Stimulated activated CD8-positive, alpha-beta memory T cell treated with anti-CD3 and anti-CD28 coated beads, Interleukin-7, amount 100 ng/mL, for 1 hour (primary cell): ENCODE measurements at places on chromosomes 3 and 15.

DNA sequence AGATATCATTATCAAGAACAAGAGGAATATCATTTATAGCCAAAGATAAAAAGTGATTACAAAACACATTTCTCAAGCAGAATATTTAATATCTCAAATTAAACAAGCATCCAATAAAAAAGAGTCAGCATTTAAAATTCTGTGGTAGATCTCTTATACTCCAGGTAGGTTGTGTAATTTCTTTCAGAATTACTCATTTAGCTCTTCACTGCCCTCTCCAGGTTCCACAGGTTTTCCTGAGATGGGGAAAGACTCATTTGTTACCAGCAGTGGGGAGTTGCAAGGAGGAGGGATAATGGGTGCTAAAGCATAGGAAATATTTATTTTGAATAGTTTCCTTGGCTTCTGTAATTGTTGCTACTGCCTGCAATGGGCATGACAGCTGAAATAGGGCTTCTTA lies 83.1 kb upstream of the RASGRP1 start:
- DNase-seq = no peak

DNA sequence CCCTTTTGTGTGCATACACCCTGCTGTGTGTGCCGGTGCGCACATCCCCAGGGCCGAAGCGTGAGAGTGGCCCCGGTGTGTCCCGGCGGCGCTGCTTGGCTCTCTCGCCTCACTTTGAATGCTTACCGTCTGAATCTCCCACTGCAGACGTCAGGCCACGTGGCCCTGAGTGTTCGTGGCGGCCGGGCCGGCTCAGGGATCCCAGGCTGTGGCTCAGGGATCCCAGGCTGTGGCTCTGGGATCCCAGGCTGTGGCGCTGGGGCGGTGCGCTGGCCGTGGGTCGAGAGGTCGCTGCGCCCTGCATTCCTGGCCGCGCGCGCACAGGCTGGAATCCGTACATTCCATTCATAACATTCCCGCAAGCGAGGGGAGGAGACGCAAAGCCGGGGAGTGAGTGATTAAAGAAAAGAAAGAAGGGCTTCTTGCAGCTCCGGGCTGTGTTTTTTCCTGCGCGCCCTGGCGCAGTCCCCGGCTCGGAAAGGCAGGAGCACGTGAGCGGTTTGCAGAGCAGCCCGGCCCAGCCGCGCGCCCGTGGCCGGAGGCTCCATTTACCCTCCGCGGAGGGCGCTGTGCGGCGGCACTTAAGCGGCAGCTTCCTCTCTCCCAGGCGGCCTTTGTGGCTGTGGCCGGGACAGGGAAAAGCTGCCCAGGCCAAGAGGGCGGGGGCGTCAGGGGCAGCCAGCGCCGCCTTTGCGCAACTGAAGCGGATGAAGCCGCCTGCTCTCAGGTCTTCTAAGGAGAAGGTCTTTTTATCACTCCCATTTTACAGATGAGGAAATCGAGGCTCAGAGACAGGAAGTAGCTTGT lies 87.0 kb upstream of the ALDH1L1 start:
- no peak for DNase-seq

DNA sequence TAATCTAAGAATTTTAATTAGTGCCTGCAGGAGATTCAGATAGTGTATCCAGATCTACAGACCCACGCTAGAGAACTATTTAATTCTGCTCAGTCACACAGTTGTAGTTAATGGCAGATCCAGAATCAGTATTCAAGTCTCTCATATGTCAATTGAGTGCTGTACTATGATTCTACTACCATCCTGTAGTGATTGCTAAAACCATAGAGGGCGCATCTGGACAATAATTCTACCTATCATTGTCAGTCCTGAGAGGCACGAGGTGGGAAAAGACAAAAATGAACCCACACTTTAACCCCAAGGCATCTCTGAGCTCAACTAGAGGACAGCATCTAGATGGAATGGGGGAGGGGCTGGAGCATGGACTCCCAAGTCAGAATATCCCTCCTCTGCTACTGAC lies 22.7 kb downstream of the DHX36 start:
- no peak for DNase-seq

GRCh38 chr15:83753872-83754493 lies 100.1 kb downstream of the ADAMTSL3 start:
- no peak for DNase-seq

DNA sequence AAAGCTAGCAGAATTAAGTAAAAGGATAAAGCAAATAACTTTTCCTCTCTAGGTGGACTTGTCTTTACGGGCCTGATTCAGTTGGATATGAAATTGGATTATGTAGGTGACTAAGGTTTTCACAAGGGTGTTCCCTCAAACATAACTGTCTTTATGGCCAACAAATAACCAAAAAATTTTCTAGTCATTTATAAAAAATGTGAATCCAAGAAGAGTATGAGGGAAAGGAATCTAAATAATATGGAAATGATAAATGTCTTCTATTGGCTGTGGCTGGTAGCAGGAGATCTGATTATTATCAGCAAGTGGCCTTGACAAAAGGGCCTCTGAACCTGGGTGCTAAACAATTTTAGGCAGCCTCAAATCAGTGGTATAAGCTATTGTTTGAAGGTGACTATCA lies 594.0 kb upstream of the UBE2E2 start:
- no peak for DNase-seq

DNA sequence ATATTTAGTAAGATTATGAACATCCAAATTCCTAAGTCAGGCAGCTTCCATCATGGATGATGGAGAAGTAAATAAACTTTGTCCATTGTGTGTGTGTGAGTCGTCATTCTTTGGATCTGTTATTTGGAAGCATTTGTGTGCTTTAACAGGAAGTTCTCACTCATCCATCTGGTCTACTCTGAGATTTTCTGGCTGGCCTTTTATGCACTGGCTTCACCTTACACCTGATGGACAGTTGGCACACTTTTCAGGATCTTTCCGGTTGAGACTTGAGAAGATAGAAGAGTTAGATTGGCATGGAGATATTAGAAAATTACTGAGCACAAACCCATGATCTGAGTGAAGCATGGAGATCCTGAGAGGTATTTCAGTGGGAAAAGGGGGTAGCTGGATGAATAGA lies 12.6 kb downstream of the SYNPR start:
- DNase-seq = no peak

- DNase-seq = no peak
Observed at GRCh38 chr3:58508437-58508836, 16.5 kb downstream of the KCTD6 start.

- no peak for DNase-seq
Observed at GRCh38 chr3:4735243-4735642, 242.1 kb downstream of the ITPR1 start.

DNA sequence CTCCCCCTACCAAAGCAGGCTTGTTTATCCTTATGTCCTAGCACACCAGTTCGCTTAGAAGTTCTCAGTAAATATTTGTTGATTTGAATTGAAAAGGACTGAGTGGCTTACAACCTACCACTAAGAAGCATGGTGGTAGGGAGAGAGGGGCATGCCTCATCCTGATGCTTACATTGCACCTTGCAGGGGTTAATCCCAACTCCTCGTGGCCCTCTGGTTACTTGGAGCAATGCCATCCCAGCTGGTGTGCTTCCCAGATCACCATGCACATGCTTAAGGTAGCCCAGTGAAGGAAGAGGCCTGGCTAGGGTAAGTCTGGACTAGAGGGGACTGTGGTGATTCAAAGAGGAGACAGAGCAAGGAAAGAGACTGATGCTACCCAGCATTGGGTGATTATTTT lies 253.3 kb downstream of the CLSTN2 start:
- DNase-seq = no peak

- no peak for DNase-seq
Observed at GRCh38 chr3:187507905-187508304, 139.7 kb downstream of the RTP4 start.

GRCh38 chr3:127844326-127844942 lies 22.1 kb upstream of the MGLL start:
- no peak for DNase-seq

- DNase-seq = peak; percentile 43
Observed at GRCh38 chr3:169772305-169772896, 795 bp upstream of the MYNN start.

DNA sequence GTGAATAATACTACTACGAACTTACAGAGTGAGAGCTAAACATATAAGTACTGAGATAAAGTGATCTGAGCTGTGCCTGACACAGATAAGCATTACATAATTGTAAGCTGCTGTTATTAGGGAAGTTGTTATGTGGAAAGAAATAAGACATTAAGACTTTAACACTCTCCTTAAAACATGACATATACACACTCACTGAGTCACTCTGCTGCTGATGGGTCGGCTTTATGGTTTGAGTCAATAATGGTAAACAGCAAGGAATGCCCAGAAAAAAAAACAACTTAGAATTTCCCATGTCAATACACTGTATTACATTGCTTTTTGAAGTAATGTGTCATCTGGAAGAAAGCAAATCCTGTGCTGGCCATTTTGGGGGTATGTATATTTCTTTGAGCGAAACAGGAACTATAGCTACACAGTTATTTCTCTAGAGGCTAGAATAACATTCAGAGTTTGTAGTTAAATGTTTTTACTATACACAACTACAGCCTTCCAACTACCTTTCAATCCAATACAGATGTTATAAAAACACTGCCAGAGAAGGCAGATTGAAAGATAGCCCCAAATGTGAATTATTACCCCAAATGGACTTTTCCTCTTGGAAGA lies 22.8 kb upstream of the SPRED1 start:
- no peak for DNase-seq

- DNase-seq = no peak
Observed at GRCh38 chr3:188659449-188660090, 505.6 kb downstream of the LPP start.

GRCh38 chr3:45641756-45642155 lies 47.2 kb downstream of the LIMD1 start:
- DNase-seq = no peak

- DNase-seq = no peak
Observed at GRCh38 chr15:86101818-86102217, 22.1 kb downstream of the AGBL1 start.

- DNase-seq = no peak
Observed at GRCh38 chr15:36601497-36601932, 22.1 kb downstream of the CDIN1 start.

DNA sequence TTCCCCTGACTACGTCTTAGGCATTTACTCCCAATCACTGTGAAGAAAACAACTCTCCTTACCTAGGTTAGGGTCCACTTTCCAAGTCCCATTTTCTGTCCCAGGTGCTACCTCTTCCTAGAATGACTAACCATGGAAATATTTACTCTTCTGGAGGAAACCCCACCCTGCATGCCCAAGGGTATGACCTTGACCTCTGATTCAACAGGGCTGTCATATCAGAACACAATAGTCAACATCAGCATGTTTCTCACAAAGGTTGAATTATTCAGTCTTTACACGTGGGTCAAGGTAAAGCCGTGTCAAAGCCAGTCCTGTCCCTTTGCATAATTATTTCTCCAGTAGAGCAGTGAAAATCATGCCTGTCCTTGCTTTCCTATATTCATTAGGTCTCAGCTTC lies 4.3 kb upstream of the FRMD5 start:
- DNase-seq = no peak

DNA sequence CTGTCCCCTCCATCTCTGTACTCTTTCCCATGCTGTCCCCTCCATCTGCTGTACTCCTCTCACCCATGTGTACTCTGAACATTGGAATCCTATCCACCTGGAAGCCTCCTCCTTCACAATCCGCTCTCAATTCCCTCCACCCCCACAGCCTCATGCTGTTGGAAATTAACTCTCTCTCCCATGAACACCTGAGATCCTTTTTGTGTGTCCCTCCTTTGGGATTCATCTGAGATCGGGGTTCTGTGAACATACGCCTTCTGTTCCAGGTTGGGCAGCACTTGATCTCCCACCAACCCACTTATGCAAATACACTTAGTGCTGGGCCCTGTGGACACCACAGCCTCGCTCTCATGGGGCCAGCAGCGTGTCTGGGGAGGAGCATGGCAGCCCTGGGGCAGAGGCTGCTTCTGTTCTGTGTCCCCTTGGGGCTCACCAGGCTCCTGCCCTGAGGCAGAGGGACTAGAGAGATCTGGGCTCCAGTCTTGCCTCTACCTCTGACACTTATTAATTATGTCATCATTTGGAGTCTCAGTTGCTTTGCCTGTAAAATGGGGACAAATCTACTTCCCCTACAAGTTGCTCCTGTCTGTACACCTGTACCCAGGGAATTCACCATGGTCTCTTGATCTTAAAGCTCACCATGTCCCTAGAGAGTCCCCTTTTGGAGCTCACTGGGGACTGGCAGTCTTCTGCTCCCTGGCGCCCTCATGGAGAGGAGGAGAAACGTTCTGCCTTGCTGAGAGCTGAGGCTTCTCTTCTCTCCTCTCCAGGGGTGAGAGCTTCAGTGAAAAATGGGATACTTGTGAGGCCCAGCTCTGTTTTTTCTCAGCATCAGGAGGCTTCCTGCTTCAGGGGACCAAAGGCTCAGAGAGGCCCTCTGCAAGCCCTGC lies 42.7 kb downstream of the ITGA11 start:
- no peak for DNase-seq
